ENCODE measurements at places on chromosomes 1 and 21. TPM values are rescaled to one million over a fixed set of nuclear protein-coding genes. Genes with fewer than 3 reads are reported as not detected.

DNA sequence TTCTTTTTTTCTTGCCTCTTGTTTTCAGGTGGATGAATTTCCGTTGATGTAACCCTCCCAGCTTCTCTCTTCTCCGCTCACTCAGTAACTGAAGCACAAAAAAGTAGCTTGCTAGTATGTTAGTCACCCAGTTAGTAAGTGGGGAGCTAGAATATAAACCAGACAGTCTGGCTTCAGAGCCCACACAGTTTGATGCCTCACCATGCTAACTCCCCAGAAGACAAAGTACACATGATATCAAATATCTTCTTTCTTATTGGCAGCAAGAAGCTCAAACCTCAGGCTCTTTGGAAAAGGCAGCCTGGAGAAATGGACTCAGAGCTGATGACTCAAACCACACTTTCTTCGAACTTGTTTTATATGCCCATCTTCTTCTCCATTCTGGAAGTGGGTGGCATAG, 187.5 kb upstream of the PLXNA2 start:
- H3K27ac ChIP-seq = no peak overlapping the region
- DNase-seq = no peak
- H3K4me1 ChIP-seq = no peaks in the 10 kb centered on the region
- no peaks in the 10 kb centered on the region for H3K36me3 ChIP-seq
- H3K27me3 ChIP-seq = peaks cover 2% of the 10 kb centered on the region

The ADGRB2 gene
- total RNA-seq = 0.98 TPM

GRCh38 chr1:16973215-16973614, 7.2 kb downstream of the MFAP2 start:
- no peak overlapping the region for H3K27ac ChIP-seq
- peaks cover 3% of the 10 kb centered on the region for H3K36me3 ChIP-seq

GRCh38 chr1:7771823-7772299, 765 bp downstream of the VAMP3 start:
- H3K4me3 ChIP-seq = peak overlapping the region; percentile 84
- peak overlapping the region; percentile 50 for H3K27ac ChIP-seq
- H3K36me3 ChIP-seq = peaks cover 15% of the 10 kb centered on the region
- peaks cover 18% of the 10 kb centered on the region for H3K4me1 ChIP-seq
- no peak for DNase-seq

- peaks cover 11% of the 10 kb centered on the region for H3K4me1 ChIP-seq
- peaks cover 44% of the 10 kb centered on the region for H3K36me3 ChIP-seq
- H3K4me3 ChIP-seq = no peak overlapping the region
- H3K27ac ChIP-seq = no peak overlapping the region
- no peak for DNase-seq
These were observed 32.7 kb downstream of the SLC66A1 start for GRCh38 chr1:19344831-19345230.

All from T-cell (primary cell).